CD4-positive, alpha-beta T cell treated with Interleukin-6 for 4 hours (primary cell): ENCODE measurements at places on chromosomes 3 and 15.

- DNase-seq: no peak
These were observed 397.6 kb upstream of the THBS1 start for GRCh38 chr15:39183164-39183881.

- no peak for DNase-seq
These were observed 778.5 kb downstream of the NTRK3 start for GRCh38 chr15:87477737-87478686.

DNA sequence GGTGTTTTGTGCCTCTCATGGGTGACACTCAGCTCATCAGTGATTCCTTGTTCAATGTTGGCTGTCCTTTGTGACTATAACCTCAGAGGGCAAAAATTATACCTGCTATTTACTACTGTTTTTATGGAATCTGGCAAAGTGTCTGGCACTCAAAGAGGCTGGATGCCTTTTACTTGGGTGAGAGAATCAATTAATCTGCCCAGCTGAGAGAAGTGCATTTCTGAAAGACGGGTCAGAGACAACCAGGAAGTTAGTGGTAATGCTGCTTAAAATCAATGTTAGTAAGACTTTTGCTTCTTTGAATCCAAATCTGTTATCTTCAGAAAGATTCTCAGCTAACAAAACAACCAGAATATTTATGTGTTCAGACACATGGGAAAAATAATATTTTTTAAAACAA lies 436.2 kb upstream of the SUCLG2 start:
- DNase-seq: no peak

DNA sequence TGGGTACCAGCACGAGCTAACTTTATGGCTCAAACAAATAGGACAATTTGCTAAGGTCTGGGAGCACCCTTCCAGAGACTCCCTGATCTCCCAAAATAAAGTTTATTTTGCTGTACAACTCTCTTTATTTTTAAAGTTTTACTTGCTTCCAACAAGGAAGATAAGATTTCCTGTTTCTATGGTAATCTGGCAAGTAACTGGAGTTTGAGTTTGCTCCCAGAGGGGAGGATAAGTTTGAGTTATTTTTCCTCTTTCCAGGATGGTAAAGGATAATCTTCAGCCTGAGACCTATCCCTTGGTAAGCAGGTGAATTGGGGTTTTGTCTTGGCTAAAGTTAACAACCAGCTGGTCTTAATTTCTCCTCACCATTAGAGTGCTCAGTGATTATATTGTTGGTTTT lies 1019.4 kb upstream of the ALCAM start:
- no peak for DNase-seq

DNA sequence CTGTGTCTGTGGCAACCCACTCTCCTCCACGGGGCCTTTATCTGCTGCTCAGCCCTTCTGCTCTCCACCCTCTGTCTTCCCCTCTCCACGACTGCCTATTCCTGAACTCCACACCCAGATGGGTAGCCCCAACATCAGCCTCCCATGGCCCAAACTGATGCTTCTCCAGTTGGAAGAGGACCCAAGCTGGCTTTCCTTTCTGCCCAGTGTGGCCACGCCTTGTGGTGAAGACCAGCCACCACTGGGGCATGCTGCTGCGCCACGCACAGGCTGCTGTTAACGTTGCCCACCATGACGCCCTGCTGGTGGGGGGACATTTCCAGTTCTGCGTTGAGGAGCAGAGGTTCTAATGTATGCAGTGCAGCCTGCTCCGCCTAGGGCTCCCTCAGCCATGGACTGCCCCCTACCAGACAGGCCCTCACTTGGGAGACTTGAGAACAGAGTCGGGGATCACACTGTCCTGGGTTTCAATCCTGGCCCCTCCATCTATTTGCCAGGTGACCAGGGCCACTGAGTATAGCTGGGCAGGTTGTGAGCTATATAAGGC lies 26.9 kb downstream of the CFAP100 start:
- DNase-seq: no peak

- DNase-seq: no peak
These were observed 563.5 kb downstream of the OCA2 start for GRCh38 chr15:27535445-27536129.

- DNase-seq: no peak
These were observed 261.7 kb downstream of the SLC9A9 start for GRCh38 chr3:143586576-143586975.

DNA sequence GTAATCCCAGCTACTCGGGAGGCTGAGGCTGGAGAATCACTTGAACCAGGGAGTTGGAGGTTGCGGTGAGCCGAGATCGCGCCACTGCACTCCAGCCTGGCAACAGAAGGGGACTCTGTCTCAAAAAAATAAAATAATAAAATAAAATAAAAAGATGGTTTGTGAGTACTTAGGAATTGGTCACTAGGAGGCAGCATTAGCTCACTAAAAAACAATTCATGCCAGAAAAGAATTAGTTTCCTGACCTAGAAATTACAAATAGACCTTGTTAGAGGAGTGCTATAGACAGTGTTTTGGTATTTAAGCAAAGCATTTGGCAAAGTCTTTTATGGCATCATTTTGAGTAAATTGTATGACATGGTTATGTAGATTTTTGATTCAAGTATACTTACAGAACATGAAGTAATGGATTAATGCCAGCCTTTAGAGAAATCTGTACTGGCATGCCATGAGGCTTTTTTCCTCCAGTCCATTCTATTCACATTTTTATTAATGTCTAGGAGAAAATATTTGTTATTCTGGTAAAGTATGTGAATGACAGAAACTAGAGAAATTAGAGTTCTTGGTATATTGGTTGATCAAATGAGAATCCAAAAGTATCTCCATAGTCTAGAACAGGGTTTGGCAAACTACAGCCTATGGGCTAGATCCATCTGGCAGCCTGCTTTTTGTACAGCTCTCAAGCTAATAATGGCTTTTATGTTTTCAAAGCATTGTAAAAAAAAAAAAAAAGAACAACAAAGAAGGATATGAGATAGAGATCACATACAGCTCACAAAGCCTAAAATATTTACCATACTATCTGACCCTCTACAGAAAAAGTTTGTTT lies 81.6 kb downstream of the LRRC49 start:
- no peak for DNase-seq

GRCh38 chr3:115709093-115709492 lies 85.8 kb downstream of the GAP43 start:
- no peak for DNase-seq

DNA sequence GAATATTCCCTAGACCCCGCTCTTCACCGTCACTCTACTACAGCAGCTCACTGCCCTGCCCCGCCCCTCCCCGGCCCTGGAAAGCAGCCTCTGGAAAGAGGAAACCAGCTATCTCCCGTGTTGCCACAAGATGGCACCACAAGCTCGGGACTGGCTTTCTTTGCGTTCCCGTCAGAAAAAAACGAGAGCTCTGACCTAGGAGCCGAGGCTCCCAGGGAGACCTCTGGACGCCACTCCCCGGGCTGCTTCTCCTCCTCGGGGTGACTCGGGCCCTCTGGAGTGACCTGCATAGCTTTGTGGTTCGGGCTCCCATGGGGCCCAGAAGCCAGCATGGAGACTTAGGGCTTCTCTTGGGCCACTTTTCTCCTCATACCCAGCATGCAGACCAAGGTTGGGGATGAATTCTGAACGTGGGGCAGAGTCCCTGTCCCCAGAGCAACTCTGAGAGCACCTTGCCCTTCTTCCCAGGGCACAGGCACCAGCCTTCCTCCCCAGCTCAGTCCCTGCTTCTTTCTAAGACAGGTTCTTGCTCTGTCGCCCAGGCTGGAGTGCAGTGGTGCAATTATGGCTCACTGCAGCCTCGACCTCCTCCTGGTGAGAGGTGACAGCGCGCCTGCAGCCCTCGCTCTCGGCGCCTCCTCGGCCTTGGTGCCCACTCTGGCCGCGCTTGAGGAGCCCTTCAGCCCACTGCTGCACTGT lies 19.0 kb downstream of the STOML1 start:
- peak; percentile 84 for DNase-seq

GRCh38 chr15:95919460-95919859 lies 411.0 kb upstream of the NR2F2 start:
- no peak for DNase-seq

GRCh38 chr3:95424279-95424678 lies 1361.4 kb downstream of the NSUN3 start:
- no peak for DNase-seq

- DNase-seq: peak; percentile 16
These were observed 161.8 kb upstream of the IQSEC1 start for GRCh38 chr3:13235079-13235478.

- no peak for DNase-seq
These were observed 356.6 kb upstream of the NPAP1 start for GRCh38 chr15:24318981-24319380.

GRCh38 chr3:133987136-133987535 lies 42.6 kb downstream of the SLCO2A1 start:
- DNase-seq: no peak

DNA sequence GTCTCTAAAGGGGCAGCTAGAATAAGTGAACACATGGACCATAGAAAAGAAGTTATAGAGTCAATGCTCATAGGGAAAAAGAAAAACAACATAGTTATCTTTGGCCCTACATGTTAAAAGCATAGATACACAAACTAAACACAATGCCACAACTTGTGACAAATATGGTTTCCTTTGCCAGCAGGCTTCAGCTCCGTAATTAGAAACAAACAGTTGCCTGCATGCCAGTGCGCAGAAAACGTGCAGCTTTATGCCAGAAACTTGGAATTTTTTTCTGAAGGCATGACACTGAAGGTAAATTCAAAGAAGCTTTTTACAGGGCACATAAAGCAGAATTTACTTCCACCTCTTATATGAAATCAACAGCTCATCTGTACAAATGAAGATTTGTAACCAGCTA lies 2.2 kb upstream of the CPNE4 start:
- no peak for DNase-seq

DNA sequence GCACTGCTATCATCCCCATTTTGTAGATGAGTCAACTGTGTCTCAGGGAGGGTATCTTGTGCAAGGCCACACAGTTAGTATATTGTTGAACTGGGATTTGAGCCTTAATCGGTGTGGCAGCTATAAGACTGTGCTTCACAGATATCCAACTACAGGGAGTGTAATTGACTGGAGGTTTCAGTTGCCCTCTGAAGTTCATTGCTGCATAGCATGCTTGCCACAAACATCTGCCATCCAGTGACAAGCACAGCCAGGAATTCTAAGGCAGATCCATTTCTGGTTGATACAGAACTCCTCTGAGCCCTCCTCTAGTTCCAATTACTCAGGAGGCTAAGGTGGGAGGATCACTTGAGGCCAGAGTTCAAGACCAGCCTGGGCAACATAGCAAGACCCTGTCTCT lies 16.4 kb downstream of the FSD2 start:
- no peak for DNase-seq

DNA sequence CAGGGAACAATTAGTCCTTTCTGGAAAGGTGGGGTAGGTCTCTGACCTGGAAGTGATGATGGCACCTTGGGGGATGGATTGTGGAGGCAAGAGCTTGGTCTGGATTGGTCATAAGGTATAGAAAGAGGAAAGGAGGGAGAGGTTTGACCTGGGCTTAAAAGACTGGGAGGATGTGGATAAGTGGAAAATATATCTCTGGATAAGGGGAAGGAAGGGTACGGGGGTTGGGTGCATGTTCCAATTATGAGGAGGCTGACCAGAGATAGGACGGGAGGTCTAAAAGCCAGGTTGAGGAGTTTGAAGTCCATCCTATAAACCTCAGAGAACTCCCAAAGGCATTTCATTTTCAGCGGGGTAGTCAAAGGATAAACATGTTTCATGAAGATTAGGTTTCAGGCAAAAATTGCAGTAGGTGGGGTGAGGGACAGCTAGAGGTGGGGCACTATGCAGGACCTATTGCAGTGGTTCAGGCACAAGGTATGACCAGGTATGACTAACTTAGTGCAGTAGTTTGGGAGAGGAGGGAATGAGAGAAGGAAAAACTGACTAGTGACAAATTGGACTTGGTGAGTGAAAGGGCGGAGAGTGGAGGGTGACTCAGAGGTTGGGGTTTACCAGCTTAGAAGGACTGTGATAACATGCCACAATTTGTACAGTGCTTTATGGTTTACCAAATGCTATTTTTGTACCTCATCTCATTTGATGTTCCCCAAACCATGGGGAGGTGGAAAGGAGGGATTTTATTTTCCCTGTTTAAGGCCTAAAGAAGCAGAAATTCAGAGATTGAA lies 10.7 kb downstream of the PDE8A start:
- DNase-seq: no peak

- DNase-seq: no peak
These were observed 283.5 kb downstream of the RPLP1 start for GRCh38 chr15:69736161-69736560.

DNA sequence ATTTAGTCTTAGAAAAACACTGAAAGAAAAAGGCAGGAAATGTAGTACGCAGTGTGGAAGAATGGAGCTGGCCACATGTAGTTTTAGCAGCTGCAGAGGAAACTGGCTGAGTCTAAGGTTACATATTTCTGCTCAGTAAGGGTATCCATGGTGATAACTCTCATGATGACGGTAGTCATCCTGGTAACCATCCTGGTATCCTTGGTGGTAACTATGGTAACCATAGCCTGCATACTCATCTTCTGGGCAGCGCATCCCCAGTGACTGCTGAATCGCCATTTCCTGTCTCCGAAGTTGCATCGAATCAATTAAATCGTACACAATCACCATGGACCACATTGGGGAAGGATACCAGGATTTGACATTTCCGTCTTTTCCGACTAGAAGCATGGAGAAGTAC lies 35.7 kb downstream of the CCDC80 start:
- DNase-seq: no peak

DNA sequence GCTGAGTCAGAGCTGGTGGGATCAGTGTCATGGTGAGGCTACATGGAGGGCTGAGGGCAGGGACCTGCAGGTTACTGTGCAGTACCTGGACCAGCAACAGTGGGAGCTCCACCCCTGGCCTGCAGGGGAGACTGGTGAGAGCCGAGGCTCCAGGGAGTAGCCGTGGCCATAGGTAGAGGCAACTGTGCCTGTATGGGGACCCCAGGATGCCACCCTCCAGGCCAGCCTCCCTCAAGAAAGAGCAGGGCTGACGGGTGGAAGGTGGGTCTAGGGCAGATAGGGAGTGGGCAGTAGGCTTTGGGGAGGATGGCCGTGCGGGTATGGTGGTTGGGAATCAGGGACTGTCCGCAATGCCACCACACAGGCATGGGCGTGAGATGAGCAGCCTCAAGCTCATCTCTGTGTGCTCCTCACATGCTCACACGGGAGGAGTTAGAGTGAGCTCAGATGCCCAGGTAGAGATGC lies 35.5 kb downstream of the FBLN2 start:
- DNase-seq: no peak

DNA sequence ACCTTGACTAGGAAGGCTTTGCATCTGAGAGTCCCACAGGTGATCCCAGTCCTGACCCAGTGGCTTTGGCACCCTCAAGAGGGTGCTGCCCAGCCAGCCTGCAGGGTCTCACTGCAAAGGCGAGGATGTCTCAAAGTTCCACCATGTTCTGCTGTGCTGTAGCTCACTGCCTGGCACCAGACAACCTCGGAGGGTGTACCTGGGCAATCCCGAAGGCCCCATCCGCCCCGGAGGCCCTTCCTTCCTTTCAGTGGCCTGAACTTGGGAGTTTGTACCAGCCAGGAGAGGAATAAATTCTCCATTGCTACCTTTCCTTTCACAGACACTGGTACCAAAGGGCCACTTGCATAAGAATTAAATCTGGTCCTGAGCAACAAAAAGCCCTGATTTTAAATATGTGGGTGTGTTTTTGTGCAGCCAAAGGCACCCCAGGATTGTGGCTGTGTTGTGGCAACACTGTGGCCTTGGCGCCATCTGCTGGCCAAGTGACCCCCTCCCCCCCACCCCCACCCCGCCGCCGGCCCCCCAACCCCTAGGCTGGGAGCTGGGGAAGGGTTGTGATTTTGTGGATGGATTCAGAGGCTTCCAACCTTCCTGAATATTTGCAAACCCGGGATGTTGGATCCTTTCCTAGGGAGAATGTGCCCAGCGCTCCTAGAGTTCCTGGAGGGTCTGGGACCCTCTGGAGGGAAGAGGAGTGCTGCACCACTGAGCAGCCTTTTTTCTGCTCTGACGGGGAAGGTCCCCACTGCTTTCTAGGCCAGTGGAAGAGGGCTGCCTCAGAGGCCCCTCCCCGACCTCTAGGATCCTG lies 9.7 kb upstream of the PTPN23 start:
- DNase-seq: peak; percentile 58
